Foreskin melanocyte (primary cell): ENCODE measurements at places on chromosomes 11 and 22.

GRCh38 chr22:36938028-36938425, 24.6 kb downstream of the CSF2RB start:
- no peak for DNase-seq

DNA sequence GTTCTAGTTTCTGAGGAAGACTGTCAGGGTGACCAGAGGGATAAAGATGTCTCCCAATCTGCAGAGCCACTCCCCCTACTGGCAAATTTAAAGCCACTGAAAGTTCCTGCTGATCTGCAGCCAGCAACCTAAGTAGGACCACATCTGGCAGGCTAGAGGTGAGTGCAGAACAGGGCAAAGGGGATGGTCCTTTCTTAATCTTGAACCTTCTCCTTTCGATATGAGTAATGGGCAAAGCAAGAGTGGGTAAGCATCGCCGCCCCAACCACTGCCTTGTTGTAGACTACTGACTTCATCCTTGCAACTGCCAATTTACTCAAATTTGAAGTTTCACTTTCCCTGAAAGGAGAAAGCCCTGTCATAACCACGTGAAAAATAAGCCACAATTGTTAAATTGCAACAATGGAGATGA, 30.7 kb downstream of the SCUBE2 start:
- no peak for DNase-seq

DNA sequence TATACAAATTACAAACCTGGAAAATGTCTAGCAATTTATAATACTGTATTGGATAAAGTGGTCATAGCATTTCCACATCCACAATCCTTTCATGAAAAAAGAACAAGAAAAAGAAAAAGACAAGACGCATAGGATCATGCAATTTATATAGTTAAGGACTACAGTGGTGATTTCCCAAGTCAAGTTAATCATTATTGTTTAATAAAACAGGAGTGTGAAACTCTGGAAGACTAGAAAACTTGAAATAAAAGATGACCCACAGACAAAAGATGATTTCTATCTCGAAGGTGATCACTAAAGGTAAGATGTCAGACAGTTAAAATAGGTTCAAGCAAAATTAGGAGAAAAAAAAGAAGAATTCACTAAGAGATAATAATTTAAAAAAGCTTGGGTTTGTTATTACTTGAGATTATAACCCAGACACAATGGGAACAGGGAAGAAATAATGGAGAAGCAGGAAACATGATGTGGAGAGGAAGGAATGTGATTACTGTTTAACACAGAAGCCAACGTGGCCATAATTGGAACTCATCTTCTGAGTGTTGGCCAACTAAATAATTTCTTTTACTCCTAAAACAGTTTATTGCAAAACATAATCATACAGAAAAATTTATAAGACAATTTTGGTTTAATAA, 441.2 kb upstream of the ANO3 start:
- DNase-seq = no peak

DNA sequence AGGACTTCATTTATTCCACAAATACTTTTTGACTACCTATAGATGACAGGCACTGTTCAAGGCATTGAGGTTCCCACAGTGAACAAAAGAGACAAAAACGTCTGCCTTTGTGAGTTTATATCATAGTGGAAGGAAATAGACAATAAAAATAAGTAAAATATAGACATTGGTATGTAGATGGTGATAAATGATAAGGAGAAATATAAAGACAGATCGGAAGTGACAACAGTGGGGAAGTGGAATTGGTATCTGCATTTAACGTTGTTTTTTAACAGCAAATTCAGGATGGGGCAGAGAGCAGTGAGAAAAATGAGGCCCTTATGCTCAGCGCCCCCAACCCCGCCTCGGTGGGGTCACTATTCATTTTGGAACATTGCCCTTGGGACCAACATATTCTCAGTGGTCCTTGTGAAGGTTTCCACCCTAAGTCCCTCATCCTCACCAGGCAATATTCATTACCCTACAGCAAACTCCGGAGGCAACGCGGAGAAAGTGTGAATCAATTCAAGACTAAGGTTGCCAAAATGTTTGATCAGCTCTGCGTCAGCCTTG, 627 bp upstream of the PEX26 start:
- DNase-seq = no peak

- no peak for DNase-seq
These were observed 7.3 kb downstream of the PAX6 start for GRCh38 chr11:31803813-31804311.

DNA sequence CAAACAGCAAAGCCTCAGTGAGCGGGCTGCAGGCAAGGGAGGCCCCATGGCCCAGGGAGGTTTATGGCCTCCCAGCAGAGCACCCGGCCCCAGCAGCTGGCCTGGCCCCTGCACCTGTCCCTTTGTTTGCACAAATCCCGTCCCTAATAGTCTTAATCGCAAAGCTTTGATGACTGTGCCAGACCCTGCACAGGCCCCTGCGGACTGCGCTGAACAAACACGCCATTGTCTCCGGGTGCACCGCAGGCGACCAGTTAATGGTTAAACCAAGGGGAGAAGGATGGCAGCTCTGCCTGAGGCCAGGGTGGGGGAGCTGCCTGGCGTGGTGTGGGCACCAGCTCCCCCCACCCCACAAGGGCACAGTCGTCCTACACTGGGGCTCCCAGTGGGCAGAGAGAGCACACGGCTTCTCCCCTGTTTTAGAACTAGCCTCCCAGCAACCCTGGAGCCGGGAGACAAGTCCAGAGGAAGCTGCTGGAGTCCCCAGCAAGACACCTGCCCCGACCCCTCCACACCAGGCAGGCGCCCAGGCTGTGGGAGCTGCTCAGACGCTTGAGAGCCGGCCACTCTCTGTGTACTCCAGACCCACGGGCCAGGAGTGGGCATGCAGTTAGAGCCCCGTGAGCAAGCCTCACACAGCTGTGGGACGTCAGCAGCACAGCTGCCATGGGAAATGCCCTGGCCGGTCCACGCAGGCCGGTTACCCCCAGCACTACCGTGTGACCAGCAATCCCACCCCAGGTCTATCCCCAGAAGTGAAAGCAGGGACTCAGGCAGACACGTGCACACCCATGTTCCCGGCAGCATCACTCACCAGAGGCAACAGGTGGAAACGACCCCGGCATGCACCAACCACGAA, 39.7 kb upstream of the TH start:
- no peak for DNase-seq

- no peak for DNase-seq
These were observed 123.1 kb downstream of the ARHGAP42 start for GRCh38 chr11:100810146-100810545.

DNA sequence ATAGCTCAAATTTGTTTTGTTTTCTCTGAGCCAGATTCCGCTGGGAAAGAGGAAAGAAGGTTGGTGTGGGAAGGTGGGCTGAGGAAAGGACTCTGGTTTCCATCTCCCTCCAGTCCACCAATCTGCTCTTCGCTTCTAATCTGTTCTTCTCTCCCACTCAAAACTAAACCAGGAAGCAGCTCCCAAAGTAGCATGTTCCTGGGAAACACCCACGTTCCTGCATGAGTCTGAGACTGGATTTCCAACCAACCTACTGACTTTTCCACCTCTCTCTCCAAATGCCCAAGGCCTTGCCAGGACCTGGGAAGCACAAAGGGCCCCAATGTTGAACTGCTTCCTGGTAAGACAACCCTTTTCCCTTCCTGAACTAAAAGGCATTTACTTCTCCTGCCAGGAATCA, 110.2 kb downstream of the WT1 start:
- no peak for DNase-seq
